ENCODE measurements at places on chromosomes 7 and 10. TPM values are rescaled to one million over a fixed set of nuclear protein-coding genes. Genes with fewer than 3 reads are reported as not detected.
A peak's percentile ranks its signal among the peaks of the same experiment; 100 is the strongest.

APBB1IP gene
- total RNA-seq: 44.5 TPM

ZNF727 gene
- total RNA-seq: 0.89 TPM

CHAT gene
- not detected for total RNA-seq

ADAM12 gene
- 1.2 TPM for total RNA-seq

TMEM140 gene
- 32.2 TPM for total RNA-seq

ANKRD7 gene
- total RNA-seq: not detected

DNA sequence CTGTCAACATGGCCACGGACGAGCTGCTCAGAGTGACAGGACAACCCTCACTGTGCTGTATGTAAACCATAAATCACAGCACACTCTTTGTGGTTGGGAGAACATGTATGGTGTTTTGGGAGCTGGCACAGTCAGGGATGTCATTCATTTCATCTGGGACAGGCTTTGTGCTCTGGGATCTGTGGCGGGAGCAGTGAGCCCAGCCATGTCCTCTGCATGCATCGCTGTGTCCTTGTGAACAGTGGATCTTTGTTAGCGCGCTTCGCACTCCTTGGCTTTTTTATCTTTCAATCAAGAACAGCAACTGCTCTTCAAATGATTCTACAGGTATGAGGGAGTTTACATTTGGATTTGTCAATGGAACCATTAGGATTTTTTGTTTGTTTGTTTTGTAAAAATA is 7.1 kb downstream of the CCM2 start:
- H3K27ac ChIP-seq: no peak overlapping the region
- H3K36me3 ChIP-seq: peaks cover 21% of the 10 kb centered on the region
- no peak for DNase-seq
- H3K4me3 ChIP-seq: no peak overlapping the region
- H3K27me3 ChIP-seq: no peaks in the 10 kb centered on the region

DNA sequence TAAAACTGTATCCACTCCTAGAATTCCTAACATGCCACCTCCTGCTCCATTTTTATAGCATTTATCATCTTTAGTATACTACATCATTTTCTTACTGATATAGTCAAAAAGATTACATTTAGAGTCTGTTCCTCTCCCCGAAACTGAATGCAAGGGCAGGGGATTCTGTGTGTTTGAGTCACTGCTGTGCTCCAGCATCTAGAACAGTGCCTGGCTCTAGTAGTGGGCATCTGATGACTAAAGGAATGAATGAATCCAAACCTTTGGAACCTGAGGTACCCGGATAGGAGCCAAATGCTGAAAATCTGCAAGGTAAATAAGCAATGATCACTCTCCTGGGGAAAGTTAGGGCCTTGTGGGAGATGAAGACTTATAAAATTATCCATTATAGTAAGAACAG is 18.9 kb downstream of the GOT1 start:
- no peaks in the 10 kb centered on the region for H3K27me3 ChIP-seq
- no peaks in the 10 kb centered on the region for H3K4me1 ChIP-seq

GRCh38 chr10:23868121-23868520 is 340.8 kb upstream of the KIAA1217 start:
- no peaks in the 10 kb centered on the region for H3K27me3 ChIP-seq
- H3K36me3 ChIP-seq: no peaks in the 10 kb centered on the region
- no peak overlapping the region for H3K27ac ChIP-seq
- H3K4me3 ChIP-seq: no peak overlapping the region
- no peaks in the 10 kb centered on the region for H3K4me1 ChIP-seq

- H3K4me3 ChIP-seq: no peak overlapping the region
- no peaks in the 10 kb centered on the region for H3K27me3 ChIP-seq
- no peaks in the 10 kb centered on the region for H3K36me3 ChIP-seq
- DNase-seq: no peak
- no peak overlapping the region for H3K27ac ChIP-seq
Measured at GRCh38 chr7:10022957-10023356, 950.7 kb upstream of the PHF14 start.

- no peaks in the 10 kb centered on the region for H3K4me1 ChIP-seq
- no peaks in the 10 kb centered on the region for H3K27me3 ChIP-seq
- H3K4me3 ChIP-seq: no peak overlapping the region
Measured at GRCh38 chr7:132240262-132240661, 336.0 kb downstream of the PLXNA4 start.

- no peaks in the 10 kb centered on the region for H3K27me3 ChIP-seq
- no peak for DNase-seq
- H3K4me1 ChIP-seq: peaks cover 23% of the 10 kb centered on the region
- no peak overlapping the region for H3K27ac ChIP-seq
- no peak overlapping the region for H3K4me3 ChIP-seq
- no peaks in the 10 kb centered on the region for H3K36me3 ChIP-seq
Measured at GRCh38 chr10:8439040-8439439, 384.6 kb downstream of the GATA3 start.

DNA sequence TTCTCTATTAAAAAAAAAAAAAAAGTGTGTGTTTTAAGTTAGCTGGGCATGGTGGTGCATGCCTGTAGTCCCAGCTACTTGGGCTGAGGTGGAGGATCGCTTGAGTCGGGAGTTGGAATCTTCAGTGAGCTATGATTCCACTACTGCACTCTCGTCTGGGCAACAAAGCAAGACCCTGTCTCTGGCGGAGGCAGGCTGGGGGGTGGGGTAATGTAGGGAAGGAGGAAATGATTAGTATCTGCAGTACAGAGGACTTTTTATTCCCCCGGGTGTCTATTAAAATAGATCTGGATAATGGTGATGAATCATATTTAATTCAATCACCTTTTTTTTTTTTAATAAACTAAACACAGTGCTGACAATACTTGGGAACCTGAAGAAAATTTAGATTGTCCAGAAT is 6.5 kb downstream of the CBX3 start:
- no peak for DNase-seq
- peaks cover 72% of the 10 kb centered on the region for H3K36me3 ChIP-seq
- H3K27ac ChIP-seq: no peak overlapping the region
- no peak overlapping the region for H3K4me3 ChIP-seq
- peaks cover 14% of the 10 kb centered on the region for H3K4me1 ChIP-seq

DNA sequence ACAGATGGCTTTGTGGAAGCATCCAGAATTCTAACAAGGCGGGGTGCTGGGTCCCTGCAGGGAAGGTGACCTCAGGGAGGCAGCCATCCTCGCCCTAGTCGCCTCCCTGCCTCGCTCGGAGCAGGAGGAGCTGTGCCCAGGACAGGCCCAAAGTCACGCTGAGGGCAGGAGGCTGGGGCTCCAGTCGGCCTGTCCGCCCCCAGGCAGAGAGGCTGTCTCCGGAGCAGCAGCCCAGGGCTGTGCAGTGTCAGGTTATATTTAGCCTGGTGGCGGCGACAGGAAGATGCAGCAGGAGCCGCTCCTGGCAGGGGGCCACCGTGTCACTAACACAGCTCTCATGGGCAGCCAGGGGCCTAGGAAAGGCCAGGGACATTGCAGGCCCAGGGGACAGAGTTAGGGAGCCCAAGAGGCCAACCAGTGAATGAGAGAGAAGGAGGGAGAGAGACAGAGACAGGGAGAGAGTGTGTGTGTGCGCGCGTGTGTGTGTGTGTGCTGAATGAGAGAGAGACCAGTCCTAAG is 13.5 kb downstream of the KCNH2 start:
- peaks cover 25% of the 10 kb centered on the region for H3K4me1 ChIP-seq
- H3K27ac ChIP-seq: no peak overlapping the region
- H3K27me3 ChIP-seq: peaks cover 3% of the 10 kb centered on the region
- DNase-seq: no peak

DNA sequence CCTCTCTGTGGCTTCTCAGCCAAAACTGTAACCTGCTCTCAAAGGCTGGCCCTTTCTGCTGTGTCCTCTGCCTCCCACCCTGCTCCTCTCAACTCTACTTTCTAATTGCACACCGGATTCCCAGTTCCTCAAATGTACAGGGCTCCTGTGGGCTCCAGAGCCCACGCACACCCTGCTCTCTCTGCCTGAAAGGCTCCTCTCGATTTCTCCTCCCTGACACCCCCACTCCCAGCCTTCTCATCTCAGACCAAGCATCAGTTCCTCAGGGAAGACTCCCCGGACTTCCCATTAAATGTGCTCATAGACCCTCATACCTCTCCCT is 111.7 kb upstream of the STEAP1B start:
- no peak overlapping the region for H3K27ac ChIP-seq
- H3K27me3 ChIP-seq: peaks cover 7% of the 10 kb centered on the region
- H3K4me1 ChIP-seq: no peaks in the 10 kb centered on the region
- no peak overlapping the region for H3K4me3 ChIP-seq
- no peak for DNase-seq
- H3K36me3 ChIP-seq: no peaks in the 10 kb centered on the region

DNA sequence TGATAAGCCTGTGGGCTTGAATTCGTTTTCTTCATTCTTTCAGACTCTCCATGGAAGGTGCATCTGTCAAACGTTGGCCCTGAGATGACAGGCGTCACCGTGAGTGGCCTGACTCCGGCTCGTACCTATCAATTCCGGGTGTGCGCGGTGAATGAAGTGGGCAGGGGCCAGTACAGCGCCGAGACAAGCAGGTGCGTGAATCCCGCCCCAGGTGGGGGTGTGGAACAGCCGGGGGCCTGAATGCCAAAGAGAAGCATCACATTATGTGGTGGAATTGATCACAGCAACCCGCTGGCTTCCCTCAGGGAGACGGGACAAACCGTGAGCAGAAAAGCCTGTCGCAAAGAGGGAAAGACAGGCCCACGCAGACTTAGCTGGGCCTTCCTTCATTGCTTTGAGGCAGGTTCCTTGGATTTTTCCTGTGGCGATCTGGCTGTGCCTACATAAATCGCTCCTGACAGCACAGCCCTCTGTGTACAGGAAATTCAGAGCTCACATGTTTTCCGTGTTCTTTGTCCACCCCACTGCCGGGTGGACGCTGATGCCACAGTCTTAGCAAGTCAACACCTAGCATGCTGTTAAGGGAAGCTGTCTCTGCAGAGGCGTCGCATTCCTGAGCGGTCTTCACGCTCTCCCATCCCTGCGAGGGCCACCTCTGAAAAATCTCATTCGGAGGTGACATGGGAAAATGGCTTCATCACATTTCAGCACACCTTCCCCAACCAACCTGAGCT is 671.0 kb upstream of the FOXK1 start:
- peaks cover 9% of the 10 kb centered on the region for H3K27me3 ChIP-seq
- no peak overlapping the region for H3K27ac ChIP-seq
- DNase-seq: peak; percentile 4
- no peaks in the 10 kb centered on the region for H3K36me3 ChIP-seq
- no peaks in the 10 kb centered on the region for H3K4me1 ChIP-seq

- DNase-seq: peak; percentile 13
- no peak within 1 kb of the TSS for H3K27ac ChIP-seq
- H3K36me3 ChIP-seq: no peaks in the 10 kb centered on the region
- peak within 1 kb of the TSS; percentile 49 for H3K4me3 ChIP-seq
- H3K27me3 ChIP-seq: peaks cover 34% of the 10 kb centered on the region
Measured at GRCh38 chr10:95290461-95291364, at the start of gene PDLIM1. Gene PDLIM1 (minus strand): TSS chr10:95291003. CDS start chr10:95290915, 88 bp downstream.

DNA sequence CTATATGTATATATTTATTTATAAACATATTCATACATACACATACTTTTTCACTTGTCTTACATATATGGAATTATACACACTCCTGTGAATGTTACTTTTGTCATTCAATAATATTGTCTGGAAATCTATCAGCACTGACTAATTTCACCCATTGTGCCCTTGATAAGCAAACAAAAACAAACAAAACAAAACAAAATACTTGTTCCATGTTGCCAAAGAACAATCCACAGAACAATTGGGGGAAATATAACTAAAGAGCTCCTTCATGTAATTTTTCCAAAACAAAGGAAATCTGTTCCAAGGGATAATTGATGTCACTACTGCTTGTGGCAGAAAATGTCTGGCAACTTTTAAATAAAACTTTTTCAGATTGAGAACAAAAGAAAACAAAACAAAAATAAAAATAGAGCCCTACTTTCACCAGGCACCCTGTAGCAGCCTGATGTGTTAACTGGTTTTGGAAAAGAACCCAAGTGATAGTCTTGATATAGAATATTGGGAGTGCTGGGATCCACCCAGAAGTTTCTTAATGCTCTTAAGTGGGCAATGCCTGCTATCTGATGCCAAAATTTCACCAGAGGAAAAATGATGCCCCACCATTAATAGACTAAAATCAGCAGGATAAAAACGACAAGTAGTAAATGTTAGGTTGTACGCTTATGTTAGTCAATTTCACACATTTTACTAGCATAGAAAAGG is 34.0 kb upstream of the CCDC7 start:
- no peaks in the 10 kb centered on the region for H3K36me3 ChIP-seq
- no peak for DNase-seq
- no peaks in the 10 kb centered on the region for H3K4me1 ChIP-seq
- no peaks in the 10 kb centered on the region for H3K27me3 ChIP-seq
- no peak overlapping the region for H3K4me3 ChIP-seq

DNA sequence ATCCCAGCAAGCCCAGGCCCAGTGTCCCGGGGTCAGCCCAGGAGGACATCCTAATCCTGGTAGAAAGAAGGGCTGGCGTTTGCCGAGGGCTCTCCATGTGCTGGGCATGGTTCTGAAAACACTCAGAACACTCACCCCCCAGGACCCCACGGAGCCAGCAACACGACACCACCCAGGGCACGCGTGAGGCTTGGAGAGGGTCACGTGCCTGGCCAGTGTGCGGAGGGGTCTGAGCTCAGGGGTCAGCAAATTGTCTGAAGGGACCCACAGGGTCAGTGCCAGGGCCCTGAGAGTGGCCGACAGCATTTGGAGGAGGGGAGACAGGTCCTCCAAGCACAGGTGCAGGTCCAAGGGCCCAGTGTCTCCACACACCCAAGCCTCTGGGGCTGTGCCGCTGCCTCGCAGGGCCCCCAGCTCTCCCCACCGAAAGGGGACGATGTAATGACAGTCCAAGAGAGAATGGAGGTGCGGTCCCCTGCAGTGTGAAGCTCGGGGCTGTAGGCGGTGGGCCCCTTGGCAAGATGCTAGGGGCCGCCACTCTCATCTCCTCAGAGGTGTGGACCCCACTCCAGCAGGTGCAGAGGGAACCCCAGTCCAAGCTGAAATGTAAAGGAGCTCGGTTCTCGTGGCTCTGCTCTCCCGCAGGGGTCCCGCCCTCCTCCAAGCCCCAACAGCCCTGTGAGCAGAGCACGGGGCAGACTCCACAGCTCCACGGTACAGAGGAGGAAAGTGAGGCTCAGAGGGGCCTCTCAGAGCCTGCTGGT is 7.8 kb downstream of the FOXL3 start:
- DNase-seq: no peak
- peaks cover 9% of the 10 kb centered on the region for H3K27me3 ChIP-seq
- H3K4me1 ChIP-seq: no peaks in the 10 kb centered on the region

- no peak for DNase-seq
- H3K4me3 ChIP-seq: no peak overlapping the region
- H3K4me1 ChIP-seq: no peaks in the 10 kb centered on the region
- H3K27ac ChIP-seq: no peak overlapping the region
- H3K36me3 ChIP-seq: no peaks in the 10 kb centered on the region
Measured at GRCh38 chr10:107133656-107134055, 30.9 kb downstream of the SORCS1 start.

DNA sequence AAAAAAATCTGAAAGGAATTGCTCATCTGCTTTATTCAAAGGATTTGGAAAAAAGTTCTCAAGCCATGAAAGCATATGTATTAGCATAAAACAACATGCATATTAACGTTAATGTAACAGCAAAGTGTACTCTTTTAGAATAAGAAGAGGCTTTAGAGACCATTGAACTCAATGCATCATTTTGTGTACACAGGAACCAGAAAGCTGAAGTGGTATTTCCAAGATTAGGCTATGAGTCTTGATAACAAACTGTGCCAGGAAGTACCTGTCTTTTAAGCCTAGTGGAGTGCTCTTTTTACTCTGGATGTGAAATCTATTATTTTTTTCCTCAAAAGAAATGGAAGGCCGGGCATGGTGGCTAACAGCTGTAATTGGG is 164.2 kb downstream of the THSD7A start:
- no peak overlapping the region for H3K27ac ChIP-seq
- DNase-seq: no peak
- no peaks in the 10 kb centered on the region for H3K36me3 ChIP-seq
- no peaks in the 10 kb centered on the region for H3K27me3 ChIP-seq

- H3K27ac ChIP-seq: no peak overlapping the region
- no peaks in the 10 kb centered on the region for H3K4me1 ChIP-seq
- H3K36me3 ChIP-seq: peaks cover 8% of the 10 kb centered on the region
- no peaks in the 10 kb centered on the region for H3K27me3 ChIP-seq
- H3K4me3 ChIP-seq: no peak overlapping the region
Measured at GRCh38 chr7:102214477-102215072, 72.1 kb upstream of the SH2B2 start.
